ENCODE measurements at places on chromosomes 3 and 15.

DNA sequence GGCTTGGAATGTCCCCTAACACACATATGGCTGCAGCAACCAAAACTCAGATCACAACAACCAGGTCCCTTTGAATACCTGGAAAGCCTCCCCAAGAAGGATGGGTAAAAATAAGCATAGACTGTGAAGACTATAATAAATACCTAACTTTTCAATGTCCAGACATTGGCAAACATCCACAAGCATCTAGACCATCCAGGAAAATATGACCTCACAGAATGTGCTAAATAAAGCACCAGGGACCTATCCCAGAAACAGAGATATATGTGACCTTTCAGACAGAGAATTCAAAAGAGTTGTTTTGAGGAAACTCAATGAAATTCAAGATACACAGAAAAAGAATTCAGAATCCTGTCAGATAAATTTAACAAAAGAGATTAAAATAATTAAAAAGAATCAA lies 109.2 kb downstream of the NEDD4 start:
- DNase-seq = no peak

- DNase-seq = no peak
Measured at GRCh38 chr3:194723846-194724618, 38.3 kb downstream of the FAM43A start.

GRCh38 chr3:186810336-186810996 lies 4.2 kb upstream of the RFC4 start:
- DNase-seq = no peak

DNA sequence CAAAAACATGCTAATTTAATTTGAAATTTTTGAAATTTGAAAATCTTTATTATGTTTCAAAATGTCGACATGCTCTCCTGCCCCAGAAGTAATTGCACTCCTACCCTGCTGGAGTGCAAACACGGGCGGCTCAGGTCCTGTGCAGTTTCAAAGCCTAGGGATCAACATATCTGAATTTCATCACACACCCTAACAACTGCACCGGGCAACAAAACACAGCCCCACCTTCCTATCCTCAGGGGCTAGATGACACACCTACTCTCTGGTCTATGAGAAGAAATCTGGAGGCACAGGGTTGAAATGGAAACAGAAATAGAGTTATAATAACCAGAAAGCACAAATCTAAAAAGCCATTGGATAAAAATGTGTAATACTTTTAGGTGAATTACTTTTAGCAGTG lies 61.4 kb downstream of the BFSP2 start:
- DNase-seq = no peak

- DNase-seq = no peak
Measured at GRCh38 chr15:100569391-100569790, 32.6 kb downstream of the LINS1 start.

- no peak for DNase-seq
Measured at GRCh38 chr3:19013879-19014278, 134.4 kb upstream of the KCNH8 start.

- DNase-seq = no peak
Measured at GRCh38 chr15:89820666-89821611, 6.3 kb upstream of the ANPEP start.

GRCh38 chr3:102181175-102181920 lies 253.5 kb upstream of the ZPLD1 start:
- no peak for DNase-seq

GRCh38 chr3:143201045-143201444 lies 81.5 kb downstream of the CHST2 start:
- DNase-seq = no peak

DNA sequence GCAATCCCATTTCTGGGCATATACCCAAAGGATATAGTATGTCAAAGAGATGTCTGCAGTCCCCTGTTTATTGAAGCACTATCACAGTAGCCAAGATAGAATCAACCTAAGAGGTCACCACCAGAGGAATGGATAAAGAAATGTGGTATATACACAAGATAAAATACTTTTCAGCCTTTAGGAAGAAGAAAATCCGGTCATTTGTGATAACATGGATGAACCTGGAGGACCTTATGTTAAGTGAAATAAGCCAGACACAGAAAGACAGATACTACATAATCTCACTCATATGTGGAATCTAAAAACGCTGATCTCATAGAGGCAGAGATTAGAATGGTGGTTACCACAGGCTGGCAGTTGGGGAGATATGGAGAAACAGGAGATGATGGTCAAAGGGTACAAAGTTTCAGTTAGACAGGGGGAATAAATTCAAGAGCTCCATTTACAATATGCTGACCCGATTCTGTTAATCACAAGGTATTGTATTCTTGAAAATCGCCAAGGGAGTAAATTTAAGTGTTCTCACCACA lies 195.8 kb downstream of the MTHFS start:
- DNase-seq = no peak

- DNase-seq = no peak
Measured at GRCh38 chr3:28590860-28591259, 242.2 kb upstream of the AZI2 start.

DNA sequence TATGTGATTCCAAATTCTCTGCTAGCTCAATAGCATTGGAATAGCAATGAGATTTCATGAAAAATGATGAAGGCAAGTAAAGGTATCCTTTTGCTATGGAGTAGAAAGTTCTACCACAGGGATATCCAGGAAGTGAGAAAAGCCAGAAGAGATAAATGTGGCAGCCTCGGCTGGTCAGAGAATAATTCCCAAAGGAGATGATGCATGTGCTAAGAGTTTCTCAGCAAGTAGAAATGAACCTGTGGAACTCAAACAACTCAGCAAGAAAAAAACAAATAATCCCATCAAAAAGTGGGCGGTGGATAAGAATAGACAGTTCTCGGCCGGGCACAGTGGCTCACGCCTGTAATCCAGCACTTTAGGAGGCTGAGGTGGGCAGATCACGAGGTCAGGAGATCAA lies 38.2 kb downstream of the ALS2CL start:
- no peak for DNase-seq

DNA sequence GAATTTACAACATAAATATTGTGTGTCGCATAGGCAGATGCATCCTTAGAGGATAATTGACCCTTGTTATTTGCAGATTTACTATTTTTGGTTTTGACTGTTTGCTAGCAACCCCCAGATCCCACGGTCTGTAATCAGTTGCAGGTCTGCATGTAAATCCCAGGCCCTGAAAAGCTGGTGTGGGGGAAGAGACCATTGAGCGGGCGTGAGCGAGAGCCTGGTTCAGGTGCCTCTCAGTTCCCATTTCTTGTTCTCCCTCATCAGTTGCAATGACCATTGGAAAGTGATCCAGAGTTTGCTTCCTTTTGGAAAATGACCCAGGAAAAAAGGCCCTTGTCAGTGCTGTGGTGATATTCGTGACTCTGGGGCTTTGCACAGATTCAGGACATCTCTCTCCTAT lies 238.9 kb downstream of the UACA start:
- DNase-seq = peak; percentile 90

DNA sequence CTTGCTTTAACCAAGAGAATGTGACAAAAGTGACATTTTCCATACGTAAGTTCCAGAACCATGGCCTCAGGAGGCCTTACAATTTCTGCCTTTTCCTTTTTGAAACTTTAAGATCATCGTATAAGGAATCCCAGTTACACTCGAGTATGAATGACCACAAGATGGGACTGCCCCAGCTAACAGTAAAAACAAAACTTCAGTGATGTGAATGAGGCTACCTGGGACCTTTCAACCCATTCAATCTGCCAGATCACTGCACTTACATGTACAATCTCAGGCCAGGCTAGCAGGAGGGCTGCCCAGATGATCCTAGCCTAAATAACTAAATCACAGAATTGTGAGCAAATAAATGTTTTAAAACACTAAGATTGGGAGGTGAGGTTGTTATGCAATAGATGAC lies 328.8 kb downstream of the CNTN6 start:
- DNase-seq = no peak
